MCF 10A (cell line): ENCODE measurements at places on chromosomes 4 and X.

DNA sequence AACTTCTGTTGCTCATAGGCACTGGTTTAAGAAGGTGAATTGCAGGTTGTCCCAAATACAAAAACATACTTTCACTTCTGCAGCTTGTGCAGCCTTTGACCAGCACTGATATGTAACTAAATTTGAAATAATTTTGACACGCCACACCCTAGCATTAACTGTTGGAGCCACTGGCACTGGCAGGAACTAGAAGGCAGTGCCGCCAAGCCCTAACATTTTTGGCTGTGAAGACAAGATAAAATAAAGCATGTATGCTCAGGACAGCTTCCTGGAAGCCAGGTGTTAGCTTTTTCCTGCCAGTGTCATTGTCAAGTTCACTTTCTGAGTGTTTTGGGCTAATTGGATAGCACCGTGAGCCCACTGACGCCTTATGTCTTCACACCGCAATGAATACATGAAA is 65.3 kb upstream of the FBXW7 start:
- no peak for DNase-seq

DNA sequence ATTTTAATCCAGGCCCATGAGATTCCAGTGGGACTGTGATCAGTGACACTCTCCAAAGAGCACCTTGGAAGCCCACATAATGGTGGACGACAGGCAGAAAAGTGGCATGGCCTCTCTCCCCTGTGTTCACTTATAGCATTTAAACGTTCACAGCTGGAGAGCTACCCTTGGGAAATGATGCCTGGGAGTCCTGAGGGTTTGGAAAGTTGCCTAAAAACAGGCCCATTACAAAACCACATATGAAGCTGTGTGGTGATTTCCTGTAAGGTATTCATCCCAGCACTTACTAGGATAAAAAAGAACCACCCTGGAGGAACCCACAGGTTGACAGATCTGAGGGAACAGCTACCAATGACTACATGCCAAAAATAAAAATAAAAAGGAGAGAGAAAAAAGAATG is 193.2 kb downstream of the RASL11B start:
- DNase-seq, result peak; percentile 73

GRCh38 chr4:112895811-112896608 is 153.4 kb upstream of the ANK2 start:
- DNase-seq, result no peak

GRCh38 chr4:123853651-123854050 is 457.1 kb downstream of the SPRY1 start:
- no peak for DNase-seq

DNA sequence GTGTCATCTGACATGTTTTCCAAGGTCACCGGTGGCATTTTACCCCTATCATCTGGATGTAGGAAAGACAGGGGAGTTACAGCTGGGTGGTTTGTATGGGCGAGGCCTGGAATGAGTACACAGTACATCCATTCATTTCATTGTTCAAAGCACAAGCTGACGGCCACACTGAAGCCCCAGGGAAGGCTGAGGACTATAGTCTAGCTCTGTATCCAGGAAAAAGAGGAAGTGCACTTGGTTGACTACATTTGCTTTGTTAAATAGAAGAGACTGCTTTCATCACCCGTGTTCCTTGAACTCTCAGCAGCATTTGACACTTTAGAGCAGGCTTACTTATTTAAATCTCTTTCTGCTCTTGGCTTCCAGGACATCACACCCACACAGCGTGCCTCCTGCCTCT is 1041.0 kb upstream of the TENM3 start:
- no peak for DNase-seq

GRCh38 chr4:35939751-35940150 is 304.6 kb downstream of the ARAP2 start:
- no peak for DNase-seq

DNA sequence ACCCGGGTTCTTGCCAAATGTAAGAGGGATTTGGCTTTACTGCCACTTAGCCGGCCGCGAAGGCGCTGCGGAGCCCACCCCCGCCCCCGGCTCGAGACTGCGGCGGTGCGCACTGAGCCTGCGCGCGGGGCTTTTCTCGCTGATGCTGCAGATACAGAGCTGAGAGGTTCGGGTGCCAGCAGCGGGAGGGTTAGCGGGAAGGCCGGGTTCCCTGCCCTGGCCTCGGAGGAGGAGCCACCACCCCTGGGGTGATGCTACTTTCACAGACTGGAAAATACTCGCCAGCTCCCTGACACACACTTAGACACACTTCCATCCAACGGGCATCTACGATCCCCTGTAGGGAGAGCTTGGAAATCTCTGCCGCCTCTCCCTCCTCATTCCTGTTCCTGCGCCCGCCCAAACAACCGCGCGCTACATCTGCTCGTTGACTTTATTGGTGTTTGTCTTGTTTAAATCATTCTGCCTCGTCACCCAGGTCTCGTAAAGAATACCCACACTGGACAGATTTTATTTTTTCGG is 2.1 kb upstream of the PCDH7 start:
- peak; percentile 68 for DNase-seq

GRCh38 chr4:114393295-114394038 is 205.1 kb upstream of the UGT8 start:
- DNase-seq, result no peak

DNA sequence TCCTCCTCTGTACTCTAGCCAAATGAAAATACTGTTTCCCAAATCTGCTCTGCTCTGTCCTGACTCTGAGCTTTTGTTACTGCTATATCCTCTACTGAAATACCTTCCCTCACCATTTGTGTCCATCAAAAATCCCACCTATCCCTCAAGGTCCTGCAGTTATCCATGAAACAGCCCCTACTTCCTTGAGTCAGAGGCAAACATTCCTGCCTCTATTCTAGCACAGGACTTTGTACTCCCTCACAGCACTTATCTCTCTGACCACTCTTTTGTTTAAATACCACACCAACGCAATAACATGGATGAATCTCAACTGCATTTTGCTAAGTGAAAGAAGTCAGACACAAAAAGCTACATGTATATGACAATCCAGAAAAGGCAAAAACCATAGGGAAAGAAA is 10.5 kb upstream of the RNF128 start:
- DNase-seq, result no peak

GRCh38 chr4:84573385-84574068 is 9.4 kb upstream of the CDS1 start:
- peak; percentile 17 for DNase-seq

DNA sequence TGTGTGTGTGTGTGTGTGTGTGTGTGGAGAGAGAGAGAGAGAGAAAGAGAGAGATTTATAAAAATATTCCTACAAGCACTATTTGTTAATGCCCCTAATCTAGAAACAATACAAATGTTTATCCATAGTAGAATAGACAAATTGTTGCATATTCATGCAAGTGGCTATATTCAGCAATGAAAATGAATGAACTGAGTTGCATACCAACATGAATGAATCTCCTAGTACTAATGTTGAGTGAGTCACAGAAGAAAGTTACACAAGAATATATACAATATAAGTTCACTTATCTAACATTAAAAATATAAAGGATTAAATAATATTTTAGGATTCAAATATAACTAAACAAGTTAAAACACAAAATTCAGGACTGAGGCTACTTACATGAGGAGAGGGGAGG is 456.8 kb upstream of the AMOT start:
- no peak for DNase-seq

- peak; percentile 35 for DNase-seq
Measured at GRCh38 chr4:85127653-85128052, 161.2 kb upstream of the WDFY3 start.

DNA sequence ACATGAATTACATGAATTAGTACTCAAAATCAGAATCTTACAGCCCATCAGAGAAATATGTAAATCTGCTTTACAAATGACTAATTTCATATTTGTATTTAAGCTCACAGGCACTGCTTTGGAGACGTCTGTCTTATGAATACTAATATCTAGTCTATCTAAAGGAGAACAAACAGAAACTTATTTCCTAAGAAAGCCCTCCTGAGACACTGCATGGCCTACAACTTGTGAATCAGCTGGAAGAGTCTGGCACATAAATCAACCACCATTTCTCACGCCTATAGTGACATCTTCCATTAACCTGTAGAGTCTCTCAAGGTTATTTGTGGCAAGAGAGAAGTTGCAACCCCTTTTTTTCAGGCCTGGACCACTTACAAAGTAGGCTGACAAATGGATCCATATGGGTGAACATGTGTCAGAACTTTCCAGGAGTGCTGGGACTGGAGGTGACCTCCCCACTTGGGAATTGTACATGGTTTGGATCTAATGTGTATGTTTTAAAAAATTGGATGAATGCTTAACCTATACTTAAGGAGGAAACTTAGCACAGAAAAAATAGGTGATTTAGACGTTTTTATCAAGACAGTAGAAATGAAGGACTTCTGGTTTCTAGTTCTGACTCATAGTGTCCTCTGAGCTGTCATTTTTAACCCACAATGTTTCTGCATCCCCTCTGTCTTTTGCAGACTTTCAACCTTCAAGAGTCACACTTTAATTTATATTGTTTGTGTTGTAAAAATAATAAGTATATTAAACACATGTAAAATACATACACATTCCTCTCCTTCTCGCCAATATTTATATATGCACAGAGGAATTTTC is 83.2 kb upstream of the ARHGAP24 start:
- no peak for DNase-seq

- DNase-seq, result no peak
Measured at GRCh38 chr4:7391637-7392437, 42.9 kb downstream of the PSAPL1 start.

DNA sequence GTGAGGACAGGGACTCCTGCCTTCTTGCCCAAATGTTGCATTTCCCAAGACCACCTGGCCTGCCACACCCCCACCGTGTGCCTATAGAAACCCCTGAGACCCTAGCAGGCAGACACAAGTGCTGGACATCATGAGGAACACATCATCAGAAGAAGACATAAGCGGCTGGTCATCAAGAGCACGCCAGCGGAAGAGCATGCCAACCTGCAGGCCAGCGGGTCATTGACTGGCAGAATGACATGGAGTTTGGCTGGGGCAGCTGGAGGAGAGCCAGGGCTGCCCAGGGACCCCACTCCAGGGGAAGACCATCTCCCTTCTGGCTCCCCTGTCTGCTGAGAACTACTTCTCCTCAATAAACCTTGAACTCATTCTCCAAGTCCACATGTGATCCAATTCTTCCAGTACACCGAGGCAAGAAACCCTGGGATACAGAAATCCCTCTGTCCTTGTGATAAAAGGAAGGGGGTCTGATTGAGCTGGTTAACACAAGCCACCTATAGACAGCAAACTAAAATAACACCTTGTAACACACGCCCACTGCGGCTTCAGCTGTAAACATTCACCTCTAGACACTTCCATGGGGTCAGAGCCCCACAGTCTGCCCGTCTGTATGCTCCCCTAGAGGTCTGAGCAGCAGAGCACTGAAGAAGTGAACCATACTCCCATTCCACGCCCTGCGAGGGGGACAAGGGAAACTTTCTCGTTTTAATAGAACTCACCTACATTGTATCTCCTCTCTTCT is 164.8 kb upstream of the EMCN start:
- no peak for DNase-seq

DNA sequence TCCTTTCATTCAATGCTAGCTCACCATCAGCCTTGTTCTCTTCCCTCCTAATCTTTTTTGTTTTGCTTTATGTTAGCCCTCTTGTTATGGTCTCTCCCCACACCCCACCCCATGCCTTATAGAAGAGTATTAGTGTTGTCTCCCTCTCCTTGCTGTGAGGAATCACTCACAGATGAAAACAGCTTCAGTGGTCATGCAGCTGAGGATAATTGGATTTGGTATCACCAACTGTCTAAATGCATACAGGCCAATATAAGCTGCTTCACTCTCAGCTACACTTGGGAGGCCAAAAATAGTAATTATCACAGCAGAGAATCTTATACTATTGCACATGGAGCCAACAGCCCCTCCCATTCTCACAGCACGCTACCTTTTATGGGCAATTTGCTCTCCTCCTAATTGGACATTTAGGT is 494.6 kb upstream of the FAM241A start:
- no peak for DNase-seq

DNA sequence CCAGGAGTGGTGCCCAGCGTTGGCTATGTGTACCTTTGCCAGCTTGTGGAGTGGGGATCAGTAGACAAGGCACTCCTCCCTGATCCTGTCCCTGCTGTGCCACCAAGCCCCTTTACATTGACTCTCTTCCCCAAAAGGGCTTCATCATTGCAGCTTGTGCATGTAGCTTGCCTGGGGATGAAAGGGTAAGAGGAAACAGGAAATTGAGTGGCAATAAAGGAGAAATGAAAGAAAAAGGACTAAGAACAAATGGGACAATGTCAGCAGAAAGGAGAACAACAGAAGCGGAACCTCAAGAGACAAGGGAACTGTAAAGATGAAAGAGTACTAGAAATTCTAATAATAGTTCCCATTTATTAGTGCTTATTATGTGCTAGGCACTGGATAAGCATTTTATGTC is 8.7 kb upstream of the IL13RA1 start:
- no peak for DNase-seq

GRCh38 chr4:88583631-88584470 is 8.4 kb upstream of the HERC3 start:
- DNase-seq, result peak; percentile 14

GRCh38 chrX:67601771-67602170 is 58.0 kb downstream of the AR start:
- DNase-seq, result no peak

- no peak for DNase-seq
Measured at GRCh38 chr4:8032381-8032780, 92.7 kb upstream of the AFAP1 start.

DNA sequence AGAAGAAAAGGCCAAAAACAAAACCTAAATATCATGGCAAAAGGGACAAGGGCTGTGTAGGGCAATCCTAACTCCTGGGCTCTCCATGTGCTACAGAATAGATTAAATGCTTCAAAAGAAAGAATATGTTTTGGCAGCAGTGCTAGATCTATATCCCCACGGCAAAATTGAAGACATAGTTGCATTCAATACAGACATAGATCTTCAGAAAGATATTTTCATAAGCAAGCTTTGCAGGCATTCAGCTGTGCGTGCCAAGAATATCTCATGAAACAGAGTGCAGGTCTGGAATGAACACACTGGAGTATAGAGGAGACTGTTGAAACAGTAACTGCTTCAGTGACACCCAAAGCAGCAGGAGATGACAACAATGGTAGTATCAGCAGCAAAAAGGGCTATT is 1476.9 kb downstream of the ARAP2 start:
- no peak for DNase-seq

GRCh38 chr4:84224522-84224921 is 274.6 kb downstream of the NKX6-1 start:
- DNase-seq, result no peak

DNA sequence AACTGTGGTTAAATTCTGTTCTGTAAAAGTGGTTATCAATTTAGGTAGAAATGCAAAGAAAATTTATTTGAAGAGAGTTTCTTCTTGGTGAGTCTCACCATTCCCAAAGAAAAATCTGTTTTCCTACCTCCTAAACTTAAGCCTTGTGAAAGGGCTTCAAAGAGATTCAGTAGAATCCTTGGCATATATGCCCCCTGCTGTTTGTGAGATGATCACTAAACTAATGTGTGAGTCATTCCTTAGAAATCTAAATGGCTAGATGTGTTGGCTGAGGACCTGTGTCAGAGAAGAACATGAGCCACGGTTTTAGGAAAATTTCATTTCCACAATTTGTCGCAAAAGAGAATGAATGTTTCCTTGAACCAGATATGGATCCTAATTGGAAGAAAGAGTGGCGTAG is 260.9 kb downstream of the SLC7A11 start:
- DNase-seq, result peak; percentile 70
